ENCODE measurements at places on chromosomes 5 and 9. TPM values are rescaled to one million over a fixed set of nuclear protein-coding genes. Genes with fewer than 3 reads are reported as not detected.

GRCh38 chr5:57420801-57421200 lies 61.8 kb downstream of the ACTBL2 start:
- DNase-seq, result no peak

- no peak for DNase-seq
Measured at GRCh38 chr5:110561510-110561909, 165.0 kb downstream of the TMEM232 start.

DNA sequence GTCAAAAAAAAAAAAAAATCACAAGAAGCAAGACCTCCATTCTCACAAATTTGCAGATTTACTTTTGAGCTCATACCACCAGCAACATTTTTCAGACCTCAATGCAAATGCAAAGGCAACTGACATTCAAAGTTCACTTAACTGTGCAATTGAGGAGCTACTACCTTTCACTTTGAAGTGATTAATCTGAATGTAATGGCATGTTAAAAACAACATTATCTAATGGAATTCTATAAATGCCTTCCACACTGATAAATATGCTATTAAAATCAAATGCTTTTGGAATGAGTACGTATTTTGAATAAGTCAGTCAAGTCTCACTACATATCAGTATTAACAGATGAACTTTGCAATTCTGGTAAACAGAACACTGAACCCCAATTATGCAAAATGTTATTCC lies 32.3 kb downstream of the UBQLN1 start:
- DNase-seq, result no peak

DNA sequence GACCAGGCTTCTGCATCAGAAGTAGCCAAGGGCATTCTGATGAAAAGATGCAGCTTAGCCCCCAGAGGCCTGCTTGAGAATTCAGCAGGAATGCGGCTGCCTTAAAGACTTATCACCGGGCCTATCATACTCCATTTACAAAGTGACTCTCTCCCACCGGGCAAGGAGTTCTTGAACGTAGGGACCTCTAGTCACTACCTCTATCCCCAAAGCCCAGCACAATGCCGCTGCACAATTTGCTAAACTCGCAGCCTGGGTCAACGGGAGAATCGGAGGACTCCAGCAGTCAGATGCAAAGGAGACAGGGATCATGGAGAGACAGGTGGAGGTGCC lies 661 bp downstream of the PDCL start:
- DNase-seq, result no peak

- no peak for DNase-seq
Measured at GRCh38 chr5:17448877-17449276, 49.2 kb upstream of the TAF11L2 start.

The PCDHA1 gene
- 0.07 TPM for total RNA-seq

The USP20 gene
- 45.6 TPM for total RNA-seq

The SOX30 gene
- 0.11 TPM for total RNA-seq
